ENCODE measurements at places on chromosomes 12 and 14.

- H3K36me3 ChIP-seq = no peaks in the 10 kb centered on the region
- H3K4me1 ChIP-seq = no peaks in the 10 kb centered on the region
- H3K27ac ChIP-seq = no peak overlapping the region
- no peak for DNase-seq
- no peak overlapping the region for H3K4me3 ChIP-seq
- no peaks in the 10 kb centered on the region for H3K27me3 ChIP-seq
These were observed 777.4 kb downstream of the BCL11B start for GRCh38 chr14:98494582-98494981.

DNA sequence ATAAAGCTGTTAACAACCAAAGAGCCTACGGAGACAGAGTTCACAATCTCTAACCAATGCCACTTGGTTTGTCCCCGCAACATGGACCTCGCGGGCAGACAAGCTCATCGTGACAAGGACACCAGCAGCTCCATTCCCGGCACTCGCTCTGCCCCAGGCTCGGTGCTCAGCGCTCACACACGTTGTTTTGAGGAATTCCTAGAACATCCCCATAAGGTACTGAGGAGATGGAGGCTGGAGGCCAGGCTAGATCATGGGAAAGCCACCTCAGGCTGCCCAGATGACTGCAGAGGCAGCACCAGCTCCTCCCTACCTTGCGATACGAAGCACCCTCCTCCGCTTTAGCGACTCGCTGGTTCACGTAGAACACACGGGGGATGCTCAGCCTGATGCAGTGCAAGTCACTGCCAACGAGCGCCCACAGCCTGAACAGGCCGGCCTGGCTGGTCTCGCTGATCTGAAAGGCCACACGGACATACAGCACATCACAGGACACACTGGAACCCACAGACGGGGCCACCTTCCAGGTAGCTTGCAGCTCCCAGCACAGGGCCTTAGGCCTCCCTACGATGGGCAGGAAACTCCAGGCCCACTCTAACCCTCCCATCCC lies 30.1 kb downstream of the P2RX2 start:
- no peaks in the 10 kb centered on the region for H3K4me1 ChIP-seq
- H3K27ac ChIP-seq = no peak overlapping the region
- H3K36me3 ChIP-seq = peaks cover 3% of the 10 kb centered on the region
- no peaks in the 10 kb centered on the region for H3K27me3 ChIP-seq
- H3K4me3 ChIP-seq = no peak overlapping the region

- H3K36me3 ChIP-seq = no peaks in the 10 kb centered on the region
- no peak overlapping the region for H3K27ac ChIP-seq
- H3K4me1 ChIP-seq = no peaks in the 10 kb centered on the region
These were observed 38.7 kb downstream of the ARID2 start for GRCh38 chr12:45768194-45768593.

DNA sequence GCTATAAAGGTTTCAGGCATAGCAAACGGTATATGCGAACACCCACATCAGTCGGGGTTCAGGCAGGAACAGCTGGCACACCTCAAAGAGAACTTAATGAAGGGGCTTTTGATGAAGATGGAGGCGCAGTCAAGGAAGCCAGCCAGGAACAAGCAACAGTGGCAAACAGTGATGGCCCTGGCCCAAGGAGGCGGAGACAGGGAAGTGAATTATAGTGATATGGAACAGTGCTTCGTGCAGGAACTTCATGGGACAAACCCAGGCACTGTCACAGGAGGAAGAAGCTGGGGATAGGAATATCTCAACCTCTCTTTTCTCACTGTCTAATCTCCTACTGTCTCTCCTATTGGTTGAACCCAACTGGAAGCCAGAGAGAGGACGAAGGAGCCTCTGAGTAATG lies 328.3 kb downstream of the AACS start:
- H3K4me3 ChIP-seq = no peak overlapping the region
- H3K27me3 ChIP-seq = peaks cover 14% of the 10 kb centered on the region
- H3K36me3 ChIP-seq = no peaks in the 10 kb centered on the region
- no peak overlapping the region for H3K27ac ChIP-seq

GRCh38 chr12:2624543-2625288 lies 170.1 kb upstream of the FKBP4 start:
- DNase-seq = peak; percentile 29
- no peak overlapping the region for H3K4me3 ChIP-seq
- H3K4me1 ChIP-seq = no peaks in the 10 kb centered on the region
- peaks cover 100% of the 10 kb centered on the region for H3K27me3 ChIP-seq
- no peaks in the 10 kb centered on the region for H3K36me3 ChIP-seq

DNA sequence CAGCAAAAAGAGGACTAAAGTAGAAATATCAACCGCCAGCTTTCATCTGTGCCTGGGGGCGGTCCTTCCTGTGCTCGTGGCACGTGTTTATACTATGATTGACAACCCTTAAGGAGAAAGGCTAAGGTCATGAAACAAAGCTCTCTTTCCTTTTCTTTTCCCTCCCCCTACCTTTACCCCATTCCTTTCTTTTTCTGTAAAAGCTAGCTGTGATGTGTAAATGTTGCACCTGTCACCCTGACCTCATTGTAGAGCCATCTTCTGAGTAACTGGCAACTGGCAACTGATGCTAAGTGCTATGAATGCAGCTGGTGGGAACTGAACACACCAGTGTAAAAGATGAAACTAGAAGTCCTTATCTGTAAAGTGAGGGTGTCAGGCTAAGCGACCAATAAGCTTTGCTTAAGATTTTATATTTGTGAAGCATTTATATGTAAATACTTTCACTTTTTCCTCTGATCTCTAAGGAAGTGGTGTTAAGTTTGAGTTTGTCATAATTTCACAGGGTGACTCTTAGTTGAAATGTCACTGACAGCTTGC lies 102.8 kb upstream of the BCAT1 start:
- no peak for DNase-seq
- H3K4me3 ChIP-seq = no peak overlapping the region
- H3K27ac ChIP-seq = no peak overlapping the region
- 0 out of 2 replicates have a peak, but pooled peaks cover 8% of the 10 kb centered on the region for H3K27me3 ChIP-seq
- H3K4me1 ChIP-seq = no peaks in the 10 kb centered on the region
- H3K36me3 ChIP-seq = no peaks in the 10 kb centered on the region

- H3K27ac ChIP-seq = no peak overlapping the region
- no peak for DNase-seq
- H3K36me3 ChIP-seq = no peaks in the 10 kb centered on the region
- H3K27me3 ChIP-seq = no peaks in the 10 kb centered on the region
These were observed 247.1 kb downstream of the MSRB3 start for GRCh38 chr12:65525491-65526141.

- H3K27ac ChIP-seq = no peak overlapping the region
- no peak for DNase-seq
- H3K27me3 ChIP-seq = no peaks in the 10 kb centered on the region
These were observed 184.2 kb upstream of the GZMB start for GRCh38 chr14:24818058-24818822.

GRCh38 chr14:74697976-74698375 lies 14.9 kb downstream of the AREL1 start:
- H3K27ac ChIP-seq = no peak overlapping the region
- no peak for DNase-seq
- no peak overlapping the region for H3K4me3 ChIP-seq
- no peaks in the 10 kb centered on the region for H3K4me1 ChIP-seq

GRCh38 chr12:120774169-120774916 lies 48.7 kb downstream of the ACADS start:
- H3K4me3 ChIP-seq = no peak overlapping the region
- no peaks in the 10 kb centered on the region for H3K27me3 ChIP-seq
- no peak overlapping the region for H3K27ac ChIP-seq
- H3K4me1 ChIP-seq = no peaks in the 10 kb centered on the region
- DNase-seq = no peak
- H3K36me3 ChIP-seq = no peaks in the 10 kb centered on the region

DNA sequence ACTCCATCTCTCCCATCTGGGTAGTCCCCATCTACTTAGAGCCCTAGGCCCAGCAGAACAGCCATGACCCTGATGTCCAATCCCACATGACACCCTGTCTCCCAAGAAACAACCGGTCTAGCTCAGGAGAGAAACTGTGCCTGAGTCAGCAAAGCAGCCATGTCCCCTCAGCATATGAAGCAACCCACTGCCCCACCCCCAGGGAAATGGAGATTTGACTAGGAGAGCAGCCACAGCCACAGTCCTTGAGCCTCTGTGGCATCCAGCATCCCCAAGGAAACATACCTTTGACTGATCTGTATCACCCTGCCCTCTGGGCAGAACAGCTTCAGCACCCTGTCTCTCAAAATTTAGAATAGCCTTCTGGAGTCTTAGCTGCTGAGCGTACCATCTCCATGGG lies 641.9 kb upstream of the FBXO33 start:
- H3K27ac ChIP-seq = no peak overlapping the region
- H3K27me3 ChIP-seq = no peaks in the 10 kb centered on the region
- DNase-seq = no peak

GRCh38 chr14:20341646-20342045 lies 1.8 kb upstream of the PARP2 start:
- H3K4me3 ChIP-seq = peak overlapping the region; percentile 87
- no peaks in the 10 kb centered on the region for H3K27me3 ChIP-seq
- DNase-seq = no peak

DNA sequence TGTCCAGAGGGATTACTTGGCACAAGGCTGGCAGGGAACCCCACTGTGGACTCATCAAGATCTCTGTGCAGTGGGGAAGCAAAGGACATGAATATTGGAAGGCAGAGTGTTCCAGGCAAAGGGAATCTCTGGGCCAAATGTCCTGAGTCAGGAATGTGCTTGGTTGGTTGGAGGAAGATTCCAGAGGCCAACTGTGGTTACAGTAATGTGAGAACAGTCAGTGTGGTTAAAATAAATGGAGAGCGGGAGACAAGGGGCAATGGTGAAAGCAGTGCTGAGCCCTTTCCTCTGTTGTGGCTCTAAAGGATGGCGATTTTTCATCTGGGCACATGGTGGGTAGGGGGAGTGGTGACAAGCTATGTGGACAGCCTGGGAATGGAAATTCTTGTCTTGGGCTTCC lies 948.2 kb downstream of the BCL11B start:
- DNase-seq = no peak
- H3K4me1 ChIP-seq = no peaks in the 10 kb centered on the region
- no peaks in the 10 kb centered on the region for H3K27me3 ChIP-seq
- no peak overlapping the region for H3K4me3 ChIP-seq
- H3K36me3 ChIP-seq = no peaks in the 10 kb centered on the region
- no peak overlapping the region for H3K27ac ChIP-seq

- no peaks in the 10 kb centered on the region for H3K27me3 ChIP-seq
- no peak overlapping the region for H3K27ac ChIP-seq
- no peaks in the 10 kb centered on the region for H3K4me1 ChIP-seq
- H3K36me3 ChIP-seq = peaks cover 22% of the 10 kb centered on the region
These were observed 17.1 kb upstream of the NEK9 start for GRCh38 chr14:75143761-75144527.

GRCh38 chr14:22519877-22520685 lies 68.9 kb downstream of the DAD1 start:
- H3K27ac ChIP-seq = no peak overlapping the region
- H3K36me3 ChIP-seq = no peaks in the 10 kb centered on the region
- no peaks in the 10 kb centered on the region for H3K4me1 ChIP-seq
- H3K4me3 ChIP-seq = no peak overlapping the region

DNA sequence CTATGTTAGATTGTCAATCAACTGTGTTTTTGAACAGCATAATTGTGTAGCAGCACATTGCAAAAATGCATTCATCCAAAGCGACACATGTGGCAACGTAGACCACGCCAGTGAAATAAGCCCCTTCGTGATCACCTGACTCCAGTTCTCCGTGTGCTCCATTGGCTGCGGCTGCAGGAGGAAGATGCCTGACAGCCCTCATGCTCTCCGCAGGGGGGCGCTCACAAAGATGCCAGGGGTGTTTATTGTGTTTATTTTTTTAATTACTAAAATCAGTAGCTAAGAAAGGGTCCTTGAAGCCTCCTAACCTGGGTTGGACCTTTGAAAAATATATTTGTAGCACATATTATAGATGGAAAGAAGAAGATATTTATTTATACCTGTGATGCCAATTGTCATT lies 116.3 kb downstream of the SLC15A4 start:
- H3K27me3 ChIP-seq = peaks cover 61% of the 10 kb centered on the region
- no peak overlapping the region for H3K27ac ChIP-seq
- no peak overlapping the region for H3K4me3 ChIP-seq
- no peaks in the 10 kb centered on the region for H3K36me3 ChIP-seq
- no peaks in the 10 kb centered on the region for H3K4me1 ChIP-seq

DNA sequence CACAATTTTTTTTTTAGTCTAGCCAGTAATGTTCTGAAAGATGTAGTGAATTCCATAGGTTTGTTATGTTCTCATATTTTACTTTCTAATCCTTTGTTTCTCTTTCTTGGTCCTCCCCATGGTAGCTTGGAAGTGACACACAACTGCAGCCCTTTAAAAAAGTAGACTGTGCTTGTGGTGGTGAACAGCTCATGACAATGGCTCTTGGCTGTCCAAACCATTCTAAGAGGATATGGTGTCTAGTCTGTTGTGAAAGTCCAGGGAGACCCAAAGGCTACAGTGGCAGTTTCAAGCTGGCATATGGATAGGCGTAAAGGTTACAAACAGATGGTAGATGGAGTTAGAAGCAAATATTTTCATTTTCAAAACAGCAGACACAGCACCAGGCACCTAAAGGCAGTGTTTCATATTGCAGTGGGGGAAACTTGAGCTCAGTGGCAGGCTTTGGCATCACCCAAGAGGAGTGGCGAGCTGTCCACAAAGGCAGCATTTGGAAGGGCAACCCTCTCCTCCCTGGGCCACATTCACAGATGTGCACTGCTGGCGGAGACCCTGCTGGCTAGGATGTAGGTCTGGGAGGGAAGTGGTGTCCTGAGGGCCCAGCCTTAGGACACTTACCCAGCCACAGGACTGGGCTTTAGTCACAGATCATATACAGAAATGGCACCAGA lies 102.1 kb downstream of the DYRK2 start:
- peaks cover 15% of the 10 kb centered on the region for H3K4me1 ChIP-seq
- H3K36me3 ChIP-seq = no peaks in the 10 kb centered on the region
- no peak overlapping the region for H3K4me3 ChIP-seq
- H3K27me3 ChIP-seq = no peaks in the 10 kb centered on the region
- no peak for DNase-seq
- H3K27ac ChIP-seq = no peak overlapping the region

DNA sequence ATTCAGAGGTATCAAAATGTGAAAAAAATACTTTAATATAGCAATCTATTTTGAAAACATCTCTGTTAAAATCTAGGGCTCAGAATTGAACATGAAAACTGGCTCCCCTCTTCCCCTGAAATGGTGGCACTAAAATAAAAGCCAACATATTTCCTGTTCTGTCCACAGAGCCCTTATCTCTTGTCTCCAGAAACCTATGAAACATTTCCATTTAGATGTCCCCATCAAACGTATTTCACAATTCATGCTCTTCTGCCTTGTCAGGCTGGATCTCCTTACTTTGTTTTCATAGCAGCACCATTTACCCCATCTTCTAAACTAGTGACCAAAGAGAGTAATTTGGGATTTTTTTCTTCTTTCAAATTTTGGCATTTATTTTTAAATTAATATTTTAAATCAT lies 42.4 kb downstream of the PDE3A start:
- H3K36me3 ChIP-seq = no peaks in the 10 kb centered on the region
- H3K4me3 ChIP-seq = no peak overlapping the region

DNA sequence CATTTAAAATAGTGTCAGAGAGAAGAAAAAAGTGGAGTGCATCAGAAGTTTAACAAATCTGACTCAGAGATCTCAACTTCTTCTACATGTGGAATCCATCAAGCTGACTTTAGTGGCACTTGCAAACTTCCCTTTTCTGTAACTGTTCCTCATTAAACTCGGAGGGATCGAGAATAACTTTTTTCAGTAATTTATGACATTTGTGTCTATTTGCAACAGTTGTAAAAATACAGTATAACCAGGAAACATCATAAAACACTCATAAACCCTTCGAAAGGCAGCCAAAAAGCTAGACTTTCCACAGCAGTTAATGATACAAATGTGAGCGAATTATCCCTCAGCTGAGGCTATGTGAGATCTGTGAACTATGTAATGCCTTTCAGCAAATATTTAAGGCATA lies 1936.8 kb upstream of the SEL1L start:
- H3K36me3 ChIP-seq = no peaks in the 10 kb centered on the region
- no peak overlapping the region for H3K27ac ChIP-seq
- H3K4me1 ChIP-seq = no peaks in the 10 kb centered on the region
- H3K27me3 ChIP-seq = no peaks in the 10 kb centered on the region

Measured in PC-9 (cell line).